Pons (tissue), 1 donor: ENCODE measurements at places on chromosomes 3 and 15.

DNA sequence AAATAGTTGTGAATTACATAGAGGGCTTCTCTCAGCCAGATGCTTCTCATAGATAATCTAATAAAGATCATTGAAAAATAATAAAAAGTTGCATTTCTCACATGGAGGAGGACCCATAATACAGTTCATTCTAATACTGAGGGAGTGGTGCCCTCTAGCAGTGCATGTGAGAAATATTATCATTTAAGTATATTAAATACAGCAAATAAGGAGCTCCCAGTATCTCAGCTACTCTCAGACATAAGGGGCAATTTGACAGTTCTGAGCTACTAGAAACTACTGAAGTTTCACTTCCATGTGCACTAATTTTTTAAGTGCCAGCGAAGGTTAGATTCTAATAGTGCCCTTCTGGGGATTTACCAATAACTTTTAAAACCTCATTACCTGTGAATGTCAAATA is 188.3 kb downstream of the IL5RA start:
- peak; percentile 60 for DNase-seq

DNA sequence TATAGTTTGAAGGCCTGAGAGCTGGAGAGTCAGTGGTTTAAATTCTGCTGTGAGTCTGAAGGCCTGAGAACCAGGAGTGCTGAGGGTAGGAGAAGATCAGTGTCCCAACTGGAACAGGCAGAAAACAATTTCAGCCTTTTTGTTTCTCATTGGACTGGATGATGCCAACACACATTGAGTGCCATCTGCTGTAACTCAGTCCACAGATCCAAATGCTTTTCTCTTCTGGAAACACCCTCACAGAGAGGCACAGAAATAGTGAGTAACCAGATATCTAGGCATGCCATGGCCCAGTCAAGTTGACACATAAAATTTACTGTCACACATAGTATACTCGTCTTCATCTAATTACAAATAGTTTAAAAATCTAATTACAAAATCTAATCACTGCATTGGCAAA is 100.8 kb downstream of the NEO1 start:
- DNase-seq: peak; percentile 24

- DNase-seq: peak; percentile 2
Measured at GRCh38 chr15:71515375-71516186, 294.8 kb upstream of the NR2E3 start.

GRCh38 chr3:186643493-186643892 is 3.3 kb downstream of the FETUB start:
- DNase-seq: no peak

- DNase-seq: no peak
Measured at GRCh38 chr3:106275592-106275991, 406.8 kb upstream of the CBLB start.

DNA sequence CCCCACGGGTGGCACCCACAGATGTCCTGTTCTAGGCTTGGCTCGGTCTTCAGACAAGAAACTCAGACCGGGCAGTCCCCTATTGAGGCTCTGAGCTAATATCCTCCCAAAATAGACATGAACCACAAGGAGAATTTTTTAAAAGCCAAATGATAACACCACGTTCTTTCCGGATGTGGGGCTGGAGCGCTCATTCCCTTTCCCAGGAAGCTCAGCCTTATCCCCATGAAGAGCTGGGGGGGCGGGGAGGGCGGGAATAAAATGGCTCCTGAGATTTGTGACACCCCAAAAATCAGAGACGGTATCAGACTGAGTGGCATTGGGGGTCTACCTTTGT is 1.1 kb downstream of the SLC6A1 start:
- DNase-seq: peak; percentile 47

DNA sequence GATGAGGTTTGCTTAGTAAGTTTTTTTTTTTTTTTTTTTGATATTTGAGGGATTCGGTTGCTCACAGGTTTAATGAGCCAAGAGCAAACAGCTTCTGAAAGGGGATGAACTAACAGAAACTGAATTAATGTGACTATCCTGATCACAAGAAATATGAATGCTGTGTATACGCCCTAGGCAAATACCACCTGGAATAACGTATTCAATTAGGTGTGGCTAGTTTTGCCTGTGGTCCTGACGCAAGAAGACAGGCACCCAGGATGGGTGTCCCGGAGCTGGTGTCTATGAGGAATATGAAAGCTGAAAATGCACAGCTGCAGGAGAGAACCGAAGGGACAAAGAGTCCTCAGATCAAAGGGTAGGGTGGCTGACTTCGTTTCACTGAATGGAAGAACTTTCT is 14.6 kb downstream of the LSG1 start:
- no peak for DNase-seq

DNA sequence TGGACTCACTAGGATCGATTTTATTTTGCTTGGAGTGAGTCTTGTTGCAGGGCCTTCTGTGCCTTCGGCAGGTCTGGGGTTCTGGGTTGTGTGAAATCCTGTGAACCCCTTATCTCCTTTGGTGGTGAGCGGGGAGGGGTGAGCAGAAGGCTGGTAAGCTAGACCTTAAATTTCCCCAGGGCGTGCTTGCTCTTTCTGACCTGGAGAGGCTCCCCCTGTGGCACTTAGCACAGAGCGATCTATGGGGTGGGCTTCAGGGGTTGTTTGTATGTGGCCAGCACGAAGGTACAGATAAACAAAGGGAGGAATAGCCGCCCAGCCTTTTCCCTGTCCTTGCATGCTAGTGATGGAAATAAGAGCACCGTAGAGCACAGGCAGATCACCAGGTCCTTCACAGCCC is 11.8 kb downstream of the CACNA2D3 start:
- no peak for DNase-seq

- DNase-seq: peak; percentile 67
Measured at GRCh38 chr3:49703443-49703927, 14.1 kb downstream of the RNF123 start.

- DNase-seq: no peak
Measured at GRCh38 chr3:62621176-62621575, 247.8 kb upstream of the FEZF2 start.

DNA sequence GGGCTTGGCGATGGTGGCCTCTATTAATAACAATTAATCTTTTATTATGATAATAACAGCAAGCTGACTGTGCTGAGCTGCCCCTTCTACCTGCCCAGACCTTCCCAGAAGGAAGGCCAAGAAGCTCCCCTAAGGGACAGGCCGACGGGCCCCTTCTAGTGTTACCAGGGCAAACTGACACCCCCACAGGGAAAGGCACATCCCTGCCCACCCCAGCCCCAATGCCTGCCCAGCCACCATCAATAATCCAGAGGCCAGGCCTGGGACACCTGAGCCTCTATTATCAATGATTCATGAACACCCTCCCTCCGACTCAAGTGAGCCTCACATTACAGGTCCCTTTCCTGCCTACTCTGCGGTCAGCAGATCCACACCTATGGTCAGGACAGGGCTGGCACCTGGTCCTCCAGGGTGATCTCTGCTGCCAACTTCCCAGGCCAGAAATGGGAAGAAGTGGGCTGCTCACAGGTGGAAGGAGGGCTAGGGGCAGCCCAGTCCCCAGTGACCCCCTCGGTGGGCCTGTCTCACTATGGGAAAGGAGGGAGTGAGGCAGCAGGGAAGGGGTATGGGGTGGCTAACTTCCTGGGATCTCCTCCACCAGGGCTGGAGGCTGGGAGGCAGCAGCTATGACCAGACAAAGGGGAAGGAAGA is 1.8 kb downstream of the TWF2 start:
- no peak for DNase-seq

DNA sequence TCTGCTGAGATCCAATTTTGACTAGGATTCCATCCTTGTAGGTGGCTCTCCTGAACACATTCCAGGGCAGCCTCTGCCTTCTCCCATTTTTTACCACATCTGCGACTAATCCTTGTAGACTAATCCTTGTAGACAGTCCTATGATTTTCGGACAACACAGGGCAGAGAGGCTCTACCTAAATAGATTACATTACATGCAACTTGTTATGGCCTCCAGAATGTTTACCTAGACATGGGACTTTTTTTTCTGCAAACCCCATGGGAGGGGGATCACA is 239.3 kb upstream of the WNT5A start:
- DNase-seq: no peak

DNA sequence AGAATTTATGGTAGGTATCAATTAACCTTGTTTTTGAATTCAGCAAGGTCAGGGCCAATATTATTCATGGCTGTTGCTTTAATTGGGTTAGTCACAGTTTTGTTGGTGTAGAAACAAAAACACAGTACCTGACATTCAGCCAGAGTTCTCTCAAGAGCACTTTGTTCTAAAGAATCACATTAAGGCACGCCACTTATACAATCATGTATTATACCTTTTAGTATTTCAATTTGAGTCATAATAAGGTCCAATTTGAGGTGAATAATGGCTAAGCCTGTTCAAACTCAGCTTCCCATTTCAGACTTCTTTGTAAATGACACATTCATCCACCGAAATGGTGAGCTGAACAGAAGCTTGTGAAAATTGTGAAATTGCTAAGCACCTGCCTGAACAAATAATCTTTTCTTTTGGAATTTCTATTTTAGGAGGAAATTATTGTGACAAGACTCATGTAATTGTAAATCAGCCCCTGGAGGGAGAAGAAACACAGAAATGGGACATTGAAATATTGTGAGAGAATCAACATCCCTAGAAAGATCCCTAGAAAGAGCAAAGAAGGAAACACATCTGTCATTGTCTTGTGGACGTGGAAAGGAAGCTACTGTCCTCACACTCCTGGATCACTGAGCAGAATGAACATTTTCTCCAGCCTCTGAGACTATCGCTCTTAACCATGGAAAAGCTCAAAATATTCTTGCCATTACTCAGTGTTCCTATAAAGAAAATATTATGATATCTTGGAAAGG is 29.3 kb downstream of the RIOX2 start:
- DNase-seq: no peak

GRCh38 chr3:144415492-144415891 is 443.9 kb downstream of the DIPK2A start:
- DNase-seq: no peak

- no peak for DNase-seq
Measured at GRCh38 chr3:117150628-117151027, 441.0 kb downstream of the TUSC7 start.

DNA sequence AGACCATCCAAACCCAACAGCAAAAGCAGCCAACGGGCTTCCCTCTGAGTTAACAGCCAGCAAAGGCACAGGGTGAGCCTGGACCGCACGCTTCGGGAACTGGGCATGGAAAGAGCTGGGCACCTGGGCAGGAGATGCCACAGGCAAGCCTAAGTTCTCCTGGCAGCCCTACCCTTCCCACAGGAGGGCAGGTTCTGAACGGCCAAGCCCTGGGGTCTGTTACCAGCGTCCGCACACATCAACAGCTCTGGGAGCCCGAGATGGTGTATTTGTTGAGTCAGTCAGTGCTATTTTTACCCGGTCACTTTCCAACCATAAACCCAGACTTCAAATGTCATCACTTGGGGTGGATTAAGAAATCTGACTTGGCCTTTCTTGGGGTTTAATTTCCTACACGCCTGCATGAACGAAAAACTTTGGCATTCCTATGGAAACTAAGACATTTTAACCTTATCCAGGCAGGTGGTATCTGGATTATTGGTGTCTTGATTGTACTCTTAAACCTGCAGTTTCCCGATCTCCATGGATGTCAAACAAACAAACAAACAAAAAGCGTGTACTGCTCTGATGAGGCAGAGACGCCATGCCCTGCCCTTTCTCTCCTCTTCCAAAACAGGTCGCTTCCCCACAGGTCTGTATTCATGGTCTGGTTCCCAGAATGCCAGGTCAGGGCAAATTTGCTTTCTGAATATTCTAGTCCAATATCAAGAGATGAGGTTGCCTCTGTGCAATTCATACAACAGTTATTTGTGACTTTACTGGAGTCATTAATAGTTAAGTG is 99.7 kb downstream of the XXYLT1 start:
- no peak for DNase-seq

DNA sequence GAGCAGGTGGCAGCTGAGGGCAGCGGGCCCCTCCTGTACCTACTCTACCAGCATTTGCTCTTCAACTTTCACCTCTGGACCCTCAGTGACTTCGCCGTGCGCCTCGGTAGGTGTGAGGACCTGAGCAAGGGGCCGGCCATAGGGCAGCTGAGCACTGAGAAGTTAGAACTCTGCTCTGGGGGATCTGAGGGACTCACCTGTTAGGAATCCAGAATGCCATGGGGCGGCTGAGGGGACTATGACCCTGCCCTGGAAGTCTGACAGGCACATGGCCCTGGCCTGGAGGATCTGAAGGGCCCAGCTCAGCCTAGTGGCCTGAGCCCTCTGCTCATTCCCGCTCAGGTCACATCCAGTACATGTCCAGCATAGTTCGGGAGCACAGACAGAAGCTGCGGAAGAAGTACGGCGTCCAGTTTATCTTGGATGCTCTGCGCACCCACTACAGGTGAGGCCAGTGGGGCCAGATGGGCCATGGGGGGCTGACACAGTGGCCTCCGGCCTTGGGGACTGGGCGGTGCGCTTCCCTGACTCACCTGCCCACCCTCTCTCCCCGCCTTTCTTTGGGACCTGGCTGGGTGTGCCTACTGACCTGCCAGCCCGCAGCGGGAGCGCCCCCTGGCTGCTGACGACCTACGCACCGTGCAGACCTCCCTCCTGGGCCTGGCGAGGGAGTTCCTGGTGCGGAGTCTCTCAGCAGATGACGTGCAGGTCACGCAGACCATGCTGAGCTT is 18.8 kb downstream of the NBEAL2 start:
- DNase-seq: no peak

DNA sequence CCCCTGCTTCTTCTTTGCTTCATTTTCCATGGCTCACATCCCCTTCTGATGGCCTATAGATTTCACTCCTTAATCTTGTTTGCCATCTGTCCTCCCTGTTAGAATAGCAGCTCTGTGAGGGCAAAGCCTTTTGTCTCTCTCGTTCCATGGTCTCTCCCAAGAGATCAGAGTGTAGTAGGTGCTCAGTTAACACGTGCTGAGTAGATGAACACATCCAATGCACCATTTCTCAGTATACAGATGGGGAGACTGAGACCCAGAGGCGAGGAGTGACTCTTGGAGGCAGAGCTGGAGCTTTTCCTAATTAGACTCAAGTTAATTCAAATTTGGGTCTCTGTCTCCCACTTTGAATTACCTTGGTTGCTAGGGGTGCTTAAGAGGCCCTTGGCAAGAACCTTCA is 4.2 kb downstream of the PAQR5 start:
- DNase-seq: no peak

DNA sequence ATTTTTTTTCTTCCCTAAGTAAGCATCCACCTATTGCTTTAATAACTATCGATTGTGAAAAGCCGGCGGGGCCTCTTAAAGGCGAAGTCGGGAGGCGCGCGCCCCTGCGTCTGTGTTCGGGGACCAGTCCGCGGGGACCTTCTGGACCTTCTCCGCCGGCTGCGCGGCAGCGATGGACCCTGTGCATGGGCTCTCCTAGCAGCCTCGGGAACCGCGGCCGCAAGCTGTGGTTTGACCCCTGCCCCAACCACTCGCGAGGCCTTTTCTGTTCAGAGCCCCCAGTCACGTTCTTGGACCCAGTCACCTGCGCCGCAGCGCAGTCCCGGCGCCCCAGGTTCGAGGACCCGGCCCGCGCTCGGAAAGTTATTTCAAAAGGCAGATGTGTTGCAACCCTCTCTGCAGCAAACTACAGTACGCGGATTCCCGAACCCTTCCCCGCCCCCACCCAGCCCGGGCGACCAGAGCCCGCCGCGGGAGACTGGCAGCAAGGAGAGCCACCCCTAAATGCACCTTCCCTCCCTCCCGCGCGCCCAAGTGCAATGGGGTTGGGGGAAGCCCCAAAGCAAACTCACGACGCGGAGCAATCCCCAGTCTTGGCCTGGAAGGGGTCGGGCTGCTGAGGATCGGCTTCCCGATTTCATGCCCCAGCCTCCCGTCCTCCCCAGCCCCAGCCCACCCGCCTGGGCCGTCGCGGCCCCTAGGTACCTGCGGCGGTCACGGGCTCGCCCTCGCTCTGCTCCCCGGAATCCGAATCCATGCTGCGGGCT is 684 bp downstream of the TNFAIP8L3 start:
- no peak for DNase-seq

- no peak for DNase-seq
Measured at GRCh38 chr15:38093931-38094330, 158.7 kb upstream of the SPRED1 start.
